Liver (tissue), 10 donors: ENCODE measurements at places on chromosomes 6 and 20. TPM values are rescaled to one million over a fixed set of nuclear protein-coding genes. Genes with fewer than 3 reads are reported as not detected.

The SLC17A3 gene
- polyA plus RNA-seq: 23.2 TPM

The PHF1 gene
- 9.9 TPM for polyA plus RNA-seq

The ZBTB22 gene
- 3.9 TPM for polyA plus RNA-seq

DNA sequence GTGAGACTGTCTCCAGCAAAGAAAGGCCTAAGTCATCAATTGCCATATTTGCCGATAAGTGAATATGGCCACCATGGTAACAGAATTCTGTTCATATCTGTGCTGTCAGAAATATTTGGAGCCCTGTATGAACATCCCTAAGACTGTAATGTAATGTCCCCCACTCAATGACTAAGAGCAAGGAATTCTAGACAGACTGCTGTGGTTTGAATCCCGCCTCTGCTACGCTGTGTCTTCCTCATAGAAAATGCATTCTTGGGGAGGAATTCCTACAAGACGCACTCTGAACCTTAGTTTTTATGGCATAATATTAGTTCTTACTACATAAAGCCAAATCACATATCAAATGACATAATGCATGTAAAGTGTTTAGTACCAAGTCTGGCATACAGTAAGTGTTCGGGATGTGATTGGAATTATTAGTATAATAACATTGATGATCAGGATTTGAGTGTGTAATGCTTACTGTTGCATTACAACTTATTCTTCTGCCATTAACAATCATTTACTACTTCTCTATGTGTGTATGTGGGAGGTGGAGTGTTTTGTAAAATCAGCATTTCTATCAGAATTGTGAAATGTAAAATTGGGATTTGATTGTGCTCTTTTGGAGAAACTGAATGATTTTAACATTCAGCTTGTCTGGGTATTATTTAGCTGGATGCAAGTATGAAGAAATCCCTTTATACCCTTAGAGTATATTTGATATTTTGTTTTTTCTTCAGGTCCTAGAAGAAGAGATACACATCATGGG is 103.0 kb downstream of the OLIG3 start:
- no peak overlapping the region for H3K4me3 ChIP-seq
- peaks cover 10% of the 10 kb centered on the region for H3K4me1 ChIP-seq
- no peak overlapping the region for H3K27ac ChIP-seq
- no peaks in the 10 kb centered on the region for H3K36me3 ChIP-seq

DNA sequence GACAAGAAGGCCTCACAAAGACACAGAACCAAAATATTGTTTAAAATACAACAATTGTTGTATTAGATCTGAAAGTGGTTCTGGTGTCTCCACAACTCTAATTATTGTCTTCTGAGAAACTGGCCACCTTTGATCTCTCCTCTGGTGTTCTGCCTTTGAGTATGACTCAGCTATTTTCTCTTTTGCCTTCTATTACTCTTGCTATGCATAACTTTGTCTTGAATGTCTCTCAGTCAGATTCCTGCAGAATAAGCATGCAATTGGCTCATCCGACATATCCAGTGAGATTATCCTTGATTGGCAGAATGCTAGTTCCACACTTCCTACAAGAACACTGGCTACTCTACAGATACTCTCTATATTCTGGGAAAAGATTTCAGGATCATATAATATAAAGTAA is 14.3 kb upstream of the EPM2A start:
- no peaks in the 10 kb centered on the region for H3K4me1 ChIP-seq
- DNase-seq: no peak
- H3K27me3 ChIP-seq: no peaks in the 10 kb centered on the region
- no peak overlapping the region for H3K4me3 ChIP-seq
- H3K36me3 ChIP-seq: no peaks in the 10 kb centered on the region
- no peak overlapping the region for H3K27ac ChIP-seq

DNA sequence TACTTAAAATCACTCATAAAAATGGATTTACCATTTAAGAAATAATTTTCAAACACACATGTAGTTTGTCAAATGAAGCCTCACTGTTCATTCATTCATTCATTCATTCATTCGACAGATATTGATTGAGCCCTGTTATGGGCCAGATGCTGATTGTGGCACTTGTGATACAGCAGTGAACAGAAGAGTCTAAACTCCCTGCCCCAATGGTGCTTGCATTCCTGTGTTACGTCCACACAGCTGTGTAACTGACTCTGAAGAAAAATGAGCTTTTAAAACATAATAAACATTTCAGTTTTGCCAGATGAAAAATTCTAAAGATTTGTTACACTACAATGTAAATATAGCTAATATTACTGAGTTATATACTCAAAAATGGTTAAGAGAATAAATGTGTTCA is 46.2 kb downstream of the BACH2 start:
- H3K4me1 ChIP-seq: no peaks in the 10 kb centered on the region
- H3K36me3 ChIP-seq: no peaks in the 10 kb centered on the region
- no peak for DNase-seq
- no peak overlapping the region for H3K27ac ChIP-seq
- no peak overlapping the region for H3K4me3 ChIP-seq
- H3K27me3 ChIP-seq: no peaks in the 10 kb centered on the region

DNA sequence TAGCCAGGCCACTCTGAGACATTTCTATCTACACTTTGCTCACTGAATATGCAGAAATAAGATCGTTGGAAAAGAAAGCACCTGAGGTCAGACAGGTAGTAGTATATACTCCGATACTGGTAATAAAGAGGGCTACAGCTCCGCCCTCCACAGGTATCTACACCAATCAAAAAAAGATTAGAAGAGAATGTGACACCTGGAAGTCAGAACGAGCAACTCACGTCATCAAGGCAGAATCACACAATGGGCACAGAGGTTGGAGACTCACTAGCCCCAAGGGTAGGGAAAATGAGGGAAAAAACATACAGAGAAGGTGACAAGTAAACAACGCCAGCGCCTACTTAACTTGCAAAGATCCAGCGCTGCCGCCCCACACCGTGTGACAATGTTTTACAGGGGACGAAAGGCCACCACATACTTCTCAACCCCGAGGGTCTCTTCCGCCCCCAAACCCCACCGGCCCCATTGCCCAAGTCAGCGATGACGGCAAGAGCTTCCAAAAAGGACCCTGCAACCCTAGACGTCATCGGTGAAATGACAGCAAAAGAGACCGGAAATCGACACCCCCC is 653 bp downstream of the LMBRD1 start:
- peak overlapping the region; percentile 85 for H3K4me3 ChIP-seq
- peaks cover 27% of the 10 kb centered on the region for H3K4me1 ChIP-seq

- no peaks in the 10 kb centered on the region for H3K36me3 ChIP-seq
- no peak overlapping the region for H3K27ac ChIP-seq
- H3K4me1 ChIP-seq: no peaks in the 10 kb centered on the region
- H3K4me3 ChIP-seq: no peak overlapping the region
- H3K27me3 ChIP-seq: no peaks in the 10 kb centered on the region
Measured at GRCh38 chr6:30227242-30227722, 14.1 kb upstream of the TRIM26 start.

DNA sequence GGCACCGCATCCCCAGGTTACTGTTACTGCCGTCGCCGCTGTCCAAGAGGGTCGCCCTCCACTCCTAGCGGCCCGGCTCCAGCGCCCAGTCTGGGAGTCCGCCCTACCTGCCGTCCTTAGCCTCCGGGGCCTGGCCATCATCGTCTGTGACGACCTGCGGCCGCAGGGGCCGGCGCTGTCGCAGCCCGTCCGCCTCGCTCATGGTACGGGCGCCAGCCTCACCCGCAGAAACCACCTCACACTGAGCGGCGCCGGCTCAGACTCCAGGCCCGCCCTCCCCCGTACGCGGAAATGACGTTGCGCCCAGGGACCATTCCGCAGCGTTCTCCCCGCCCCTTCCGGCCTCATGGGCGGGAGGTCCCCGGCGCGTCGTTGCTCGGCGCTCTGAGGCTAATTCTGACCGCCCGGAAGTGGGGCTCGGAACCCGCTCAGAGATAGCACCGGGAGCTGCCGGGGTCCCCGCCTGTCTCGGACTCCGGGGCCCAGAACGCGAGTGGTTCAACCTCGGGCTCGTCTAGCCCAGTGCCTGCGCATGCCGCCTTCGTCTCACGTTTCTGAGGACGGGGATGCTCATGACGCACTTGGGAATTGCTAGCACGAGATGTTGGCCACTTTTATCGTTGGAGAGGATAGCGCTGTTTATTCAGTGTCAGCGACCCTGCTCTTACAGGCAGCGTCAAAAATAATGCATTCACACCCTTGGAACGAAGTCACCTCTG is at the start of gene APMAP:
Gene APMAP (minus strand): TSS at position 265 of the 719 bp plus-strand sequence. CDS start 63 bp downstream, at position 202.
- H3K27ac ChIP-seq: peak within 1 kb of the TSS; percentile 91
- H3K4me1 ChIP-seq: peaks cover 47% of the 10 kb centered on the region
- no peaks in the 10 kb centered on the region for H3K36me3 ChIP-seq
- peak; percentile 98 for DNase-seq
- H3K4me3 ChIP-seq: peak within 1 kb of the TSS; percentile 93
- no peaks in the 10 kb centered on the region for H3K27me3 ChIP-seq

DNA sequence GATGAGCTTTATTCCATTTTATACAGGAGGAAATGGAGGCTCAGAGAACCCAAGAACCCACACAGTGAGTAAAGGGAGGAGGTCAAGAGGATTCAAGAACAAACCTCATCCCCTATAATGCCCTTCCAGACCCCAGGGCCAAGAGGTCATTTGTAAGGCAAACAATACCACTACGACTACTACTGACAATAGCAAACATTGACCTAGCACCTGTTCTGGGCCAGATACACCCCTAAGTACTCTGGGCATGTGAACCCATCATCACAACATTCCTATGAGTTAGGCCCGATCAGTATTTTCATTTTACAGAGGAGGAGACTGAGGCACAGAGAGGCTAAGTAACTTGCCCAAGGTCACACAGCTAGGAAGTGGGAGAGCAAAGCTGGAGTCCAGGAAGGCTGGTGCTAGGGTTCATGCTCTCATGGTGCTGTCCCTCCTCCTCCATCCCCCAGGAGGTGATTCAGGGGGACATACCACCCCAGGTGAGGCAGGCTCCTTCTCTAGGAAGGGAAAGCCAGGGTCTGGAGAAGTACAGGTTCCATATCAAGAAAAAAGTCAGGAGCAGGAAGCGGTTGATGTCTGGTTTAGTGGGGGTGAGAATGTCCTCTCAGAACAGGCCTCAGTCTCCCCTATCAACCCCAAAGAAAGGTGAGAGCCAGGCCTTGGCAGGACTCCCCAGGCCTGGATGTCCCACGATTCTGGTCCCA is 13.7 kb downstream of the SLC13A3 start:
- no peaks in the 10 kb centered on the region for H3K36me3 ChIP-seq
- DNase-seq: no peak
- H3K27ac ChIP-seq: no peak overlapping the region
- peaks cover 3% of the 10 kb centered on the region for H3K4me1 ChIP-seq
